ENCODE measurements at places on chromosomes 13 and 19.

- no peak for DNase-seq
Observed at GRCh38 chr19:17931532-17932191, 1.2 kb upstream of the CCDC124 start.

DNA sequence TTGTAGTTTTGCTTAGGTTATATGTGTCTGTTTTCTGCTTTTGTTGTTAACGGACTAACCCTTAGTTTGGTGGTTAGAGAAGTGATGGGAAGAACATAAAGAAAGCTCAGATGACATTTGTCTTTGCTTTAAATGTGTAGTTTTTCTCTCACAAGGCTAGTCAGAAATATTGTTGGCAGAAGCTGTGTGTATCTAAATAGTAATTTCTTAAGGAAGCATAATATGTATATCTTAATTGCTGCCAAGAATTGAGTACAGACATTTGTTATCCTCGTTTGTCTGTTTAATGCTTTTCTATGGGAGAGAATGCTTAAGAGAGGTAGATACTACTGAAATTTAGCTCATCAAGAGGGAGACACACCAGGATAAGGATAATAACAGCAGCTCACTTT, 2.7 kb downstream of the RGCC start:
- no peak for DNase-seq

- no peak for DNase-seq
Observed at GRCh38 chr13:106710266-106710665, 142.3 kb upstream of the ARGLU1 start.

DNA sequence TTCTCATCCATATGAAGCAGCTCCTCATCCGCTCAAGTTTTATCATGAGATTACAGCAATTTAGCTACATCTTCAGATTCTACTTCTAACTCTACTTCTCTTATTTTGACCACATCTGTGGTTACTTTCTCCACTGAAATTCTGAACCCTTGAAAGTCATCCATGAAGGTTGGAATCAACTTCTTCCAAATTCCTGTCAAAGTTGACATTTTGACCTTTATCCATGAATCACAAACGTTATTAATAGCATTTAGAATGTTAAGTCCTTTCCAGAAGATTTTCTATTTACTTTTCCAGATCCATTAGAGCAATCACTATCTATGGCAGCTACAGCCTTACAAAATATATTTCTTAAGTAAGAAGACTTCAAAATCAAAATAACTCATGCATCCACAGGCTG, 421.7 kb upstream of the GPC6 start:
- DNase-seq, result peak; percentile 29

DNA sequence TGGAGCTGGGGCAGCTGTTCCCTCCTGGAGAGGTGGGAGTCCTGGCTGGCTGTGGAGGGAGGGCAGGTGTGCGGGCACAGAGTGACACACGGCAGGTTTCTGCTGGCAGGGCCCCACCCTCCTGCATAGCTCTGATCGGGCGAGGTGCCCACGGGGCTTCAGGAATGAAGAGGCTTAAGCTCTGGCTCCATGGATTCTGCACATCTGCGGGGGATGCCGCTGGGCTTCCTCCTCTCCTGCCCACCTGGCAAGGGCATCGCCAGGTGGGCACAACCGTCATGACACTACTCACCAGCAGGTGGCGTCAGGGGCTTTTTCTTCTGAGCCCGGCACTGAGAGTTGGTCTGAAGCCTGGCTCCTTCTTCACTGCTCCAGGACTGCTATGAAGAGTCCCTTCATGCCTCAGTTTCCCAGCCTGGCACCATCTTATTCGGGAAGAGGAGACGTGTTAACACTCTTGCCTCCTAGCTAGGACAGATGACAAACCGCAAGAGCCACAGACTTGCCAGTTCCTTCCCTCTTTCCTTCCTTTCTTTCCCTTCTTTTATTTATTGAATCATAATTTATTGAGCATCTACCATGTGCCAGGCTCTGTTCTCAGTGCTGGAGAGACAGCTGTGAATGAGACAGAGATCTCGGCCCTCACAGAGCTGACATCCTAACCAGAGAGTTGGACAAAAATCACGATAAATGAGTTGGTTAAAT, 15.2 kb upstream of the PAK4 start:
- DNase-seq, result no peak

- no peak for DNase-seq
Observed at GRCh38 chr13:65133094-65133493, 2097.0 kb downstream of the PCDH9 start.

DNA sequence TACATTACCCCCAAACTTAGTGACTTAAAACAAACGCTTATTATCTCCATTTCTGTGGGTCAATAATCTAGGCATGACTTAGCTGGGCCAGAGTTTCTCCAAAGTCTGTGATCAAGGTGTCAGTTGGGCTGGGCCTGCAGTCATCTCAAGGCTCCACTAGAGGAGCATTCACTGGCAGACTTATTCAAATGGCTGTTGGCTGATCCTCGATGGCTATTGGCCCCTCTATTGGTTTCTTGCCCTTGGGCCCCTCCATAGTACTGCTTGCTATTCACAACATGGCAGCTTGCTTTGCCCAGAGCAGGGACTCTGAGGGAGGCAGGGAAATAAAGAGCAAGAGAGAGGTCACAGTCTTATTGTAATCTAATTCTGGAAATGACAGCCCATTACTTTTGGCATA, 57.6 kb downstream of the RCBTB2 start:
- no peak for DNase-seq
